Activated B cell treated with CpG ODN at 0.5 μM for 24 hours (primary cell): ENCODE measurements at places on chromosomes 6 and 20.

GRCh38 chr6:30735668-30736314 is 6.7 kb downstream of the FLOT1 start:
- no peak for DNase-seq

- DNase-seq = no peak
These were observed 55.6 kb downstream of the SENP6 start for GRCh38 chr6:75657327-75657726.

GRCh38 chr20:15278041-15278440 is 940.6 kb upstream of the FLRT3 start:
- DNase-seq = no peak

GRCh38 chr6:34159844-34160243 is 14.0 kb upstream of the GRM4 start:
- no peak for DNase-seq

DNA sequence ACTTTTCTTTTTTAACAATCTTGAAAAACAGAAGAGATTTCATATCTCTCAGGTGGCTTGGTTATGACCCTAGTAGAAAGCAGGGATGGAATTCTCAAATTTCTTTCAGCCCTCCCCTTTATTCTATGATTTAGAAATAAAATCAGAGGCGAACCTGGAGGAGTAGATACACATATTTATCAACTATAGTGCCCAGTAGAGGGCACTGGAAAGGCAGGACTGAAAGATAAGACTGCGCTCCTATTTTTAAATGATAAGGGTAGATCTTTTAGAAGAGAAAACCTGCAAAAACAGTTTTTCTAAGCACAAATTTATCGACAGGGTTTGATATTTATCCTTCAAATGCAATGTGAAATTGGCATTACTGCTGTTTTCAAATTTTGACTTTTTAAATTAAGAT is 1296.6 kb downstream of the EPHA7 start:
- DNase-seq = no peak

DNA sequence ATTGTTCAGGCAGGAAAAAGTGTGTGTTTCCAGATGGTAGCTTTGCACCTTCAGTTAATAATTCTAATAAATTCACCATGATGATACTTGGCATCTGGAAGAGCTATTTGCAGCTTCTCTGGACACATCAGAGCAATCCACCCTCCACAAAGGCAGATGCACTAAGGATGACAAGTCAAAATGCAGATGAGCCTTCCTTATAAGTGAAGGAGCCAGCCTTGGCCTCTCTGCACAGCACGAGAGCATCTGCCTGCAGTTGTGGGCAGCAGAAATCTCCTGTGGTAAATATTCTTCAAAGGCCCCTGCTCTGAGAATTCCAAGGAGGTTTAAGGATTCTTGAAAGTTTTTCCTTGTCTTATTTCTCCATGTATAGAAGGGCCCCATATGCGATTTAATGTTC is 6.9 kb upstream of the POM121L2 start:
- DNase-seq = no peak

DNA sequence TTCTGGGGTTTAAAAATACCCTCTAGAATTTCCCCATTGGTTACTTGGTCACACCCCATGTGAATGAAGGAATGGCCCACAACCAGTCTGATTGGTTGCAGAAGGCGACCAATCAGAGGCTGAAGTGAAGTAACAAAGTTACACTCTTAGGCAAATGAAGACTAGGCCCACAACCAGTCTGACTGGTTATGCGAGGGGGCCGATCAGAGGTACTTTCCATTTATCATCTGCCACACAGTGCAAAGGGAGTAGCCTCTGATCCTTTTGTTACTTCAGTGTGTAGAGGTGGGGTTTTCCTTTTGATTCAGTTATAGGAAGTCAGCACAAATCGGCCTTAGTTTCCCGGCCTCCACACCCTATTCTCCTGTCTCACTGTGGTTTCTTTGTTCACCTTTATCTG is 61.2 kb upstream of the SGK1 start:
- DNase-seq = no peak
